Vagina (tissue), 2 donors: ENCODE measurements at places on chromosomes 3 and 15.

GRCh38 chr15:56001471-56002078 lies 8.2 kb upstream of the NEDD4 start:
- no peaks in the 10 kb centered on the region for H3K36me3 ChIP-seq
- H3K4me3 ChIP-seq = no peak overlapping the region

GRCh38 chr3:197125636-197126035 lies 96.0 kb upstream of the MELTF start:
- no peaks in the 10 kb centered on the region for H3K36me3 ChIP-seq
- DNase-seq = no peak
- H3K4me1 ChIP-seq = no peaks in the 10 kb centered on the region
- no peaks in the 10 kb centered on the region for H3K27me3 ChIP-seq

DNA sequence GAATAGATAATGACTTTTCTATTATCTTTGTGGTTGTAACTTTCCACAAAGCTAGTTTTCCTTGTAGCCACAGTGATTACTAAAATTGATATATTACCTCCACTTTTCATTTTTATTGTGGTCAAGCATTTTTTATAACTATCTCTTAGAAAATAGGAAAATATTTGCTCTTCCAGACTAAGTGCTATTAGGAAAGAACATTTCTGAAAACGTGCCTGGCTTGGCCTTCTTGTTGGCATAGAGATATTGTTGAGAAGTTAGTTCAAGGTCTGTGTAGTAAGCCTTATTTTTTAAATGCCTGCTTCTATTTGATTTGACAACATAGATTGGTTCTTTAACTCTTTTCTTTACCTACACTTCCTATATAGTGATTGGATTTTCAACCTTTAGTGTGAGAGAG lies 101.7 kb downstream of the IL1RAP start:
- H3K4me1 ChIP-seq = no peaks in the 10 kb centered on the region
- no peaks in the 10 kb centered on the region for H3K27me3 ChIP-seq
- no peaks in the 10 kb centered on the region for H3K36me3 ChIP-seq
- H3K27ac ChIP-seq = no peak overlapping the region

DNA sequence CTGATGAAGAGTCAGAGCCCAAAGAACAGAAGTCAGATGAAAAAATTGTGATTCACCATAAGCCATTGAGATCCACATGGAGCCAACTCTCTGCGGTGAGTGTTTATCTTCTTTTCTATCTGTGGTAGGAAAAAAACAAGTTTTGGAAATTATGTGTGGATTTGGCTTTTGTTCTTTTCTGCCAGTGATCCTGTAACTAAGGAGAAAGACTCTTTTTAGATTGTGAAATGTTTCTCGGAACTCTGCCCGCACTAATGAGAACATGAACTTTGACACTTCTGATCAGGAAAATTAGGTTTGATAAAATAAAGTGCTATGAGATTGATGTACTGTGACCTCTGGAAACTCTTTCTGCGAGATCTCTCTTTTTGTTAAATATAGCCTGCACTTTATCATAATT lies 8.4 kb downstream of the ARHGEF26 start:
- H3K27ac ChIP-seq = no peak overlapping the region
- H3K36me3 ChIP-seq = peaks cover 3% of the 10 kb centered on the region
- H3K4me1 ChIP-seq = peaks cover 26% of the 10 kb centered on the region
- no peak overlapping the region for H3K4me3 ChIP-seq
- no peaks in the 10 kb centered on the region for H3K27me3 ChIP-seq

DNA sequence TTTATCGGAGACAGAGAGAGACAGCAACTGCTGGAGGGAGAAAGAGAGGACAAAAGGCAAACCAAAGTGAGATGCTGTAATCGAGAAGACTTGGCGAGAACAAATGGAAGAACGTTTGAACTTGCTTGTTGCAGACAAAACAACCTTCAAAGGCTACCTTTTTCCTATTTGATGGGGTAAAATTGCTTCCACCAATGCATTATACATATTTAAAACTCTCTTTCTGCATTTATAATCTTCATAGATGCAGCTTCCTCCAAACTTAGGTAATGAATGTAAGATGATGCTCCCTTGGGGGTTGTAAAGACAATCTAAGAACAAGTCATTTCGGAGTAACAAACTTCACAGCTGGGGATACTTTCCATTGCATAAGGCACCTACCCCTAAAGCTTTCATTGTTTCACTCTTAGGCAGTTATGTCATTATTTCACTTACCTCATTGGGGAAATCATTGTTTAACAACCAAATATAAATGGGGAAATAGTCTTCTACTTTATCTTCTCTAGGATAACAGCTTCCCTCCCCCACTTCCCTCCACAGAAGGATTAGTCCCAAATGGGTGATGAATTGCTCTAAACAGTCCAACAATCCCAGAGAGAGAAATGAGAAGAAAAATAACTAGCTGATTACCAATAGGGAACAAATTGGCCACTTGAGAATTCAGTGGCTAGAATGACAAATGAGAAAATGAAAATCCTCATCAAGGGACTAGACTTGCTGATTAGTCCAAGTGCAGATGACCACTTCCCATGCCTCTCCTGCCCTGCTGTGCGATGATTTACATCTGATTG lies 269.8 kb upstream of the ADAMTS9 start:
- H3K27ac ChIP-seq = no peak overlapping the region
- H3K27me3 ChIP-seq = no peaks in the 10 kb centered on the region
- no peak for DNase-seq
- H3K36me3 ChIP-seq = no peaks in the 10 kb centered on the region
- H3K4me3 ChIP-seq = no peak overlapping the region

DNA sequence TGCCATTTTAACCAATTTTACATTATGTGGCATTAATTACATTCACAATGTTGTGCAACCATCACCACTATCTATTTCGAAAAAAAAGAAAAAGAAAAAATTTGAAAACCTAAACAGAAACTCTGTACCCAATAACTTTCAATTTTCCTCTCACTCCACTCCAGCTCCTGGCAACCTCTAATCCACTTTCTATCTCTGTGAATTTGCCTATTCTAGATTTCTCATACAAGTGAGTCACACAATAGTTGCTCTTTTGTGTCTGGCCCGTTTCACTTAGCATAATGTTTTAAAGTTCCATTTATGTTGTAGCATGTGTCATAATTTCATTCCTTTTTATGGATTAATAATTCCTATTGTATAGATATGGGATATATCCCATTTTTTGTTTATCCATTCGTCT lies 53.3 kb upstream of the TBC1D5 start:
- no peaks in the 10 kb centered on the region for H3K4me1 ChIP-seq
- no peaks in the 10 kb centered on the region for H3K27me3 ChIP-seq
- no peak for DNase-seq
- no peak overlapping the region for H3K27ac ChIP-seq
- H3K36me3 ChIP-seq = no peaks in the 10 kb centered on the region
- no peak overlapping the region for H3K4me3 ChIP-seq

- H3K36me3 ChIP-seq = no peaks in the 10 kb centered on the region
- no peak for DNase-seq
- H3K4me3 ChIP-seq = no peak overlapping the region
Measured at GRCh38 chr3:141015481-141015880, 35.7 kb upstream of the SPSB4 start.

DNA sequence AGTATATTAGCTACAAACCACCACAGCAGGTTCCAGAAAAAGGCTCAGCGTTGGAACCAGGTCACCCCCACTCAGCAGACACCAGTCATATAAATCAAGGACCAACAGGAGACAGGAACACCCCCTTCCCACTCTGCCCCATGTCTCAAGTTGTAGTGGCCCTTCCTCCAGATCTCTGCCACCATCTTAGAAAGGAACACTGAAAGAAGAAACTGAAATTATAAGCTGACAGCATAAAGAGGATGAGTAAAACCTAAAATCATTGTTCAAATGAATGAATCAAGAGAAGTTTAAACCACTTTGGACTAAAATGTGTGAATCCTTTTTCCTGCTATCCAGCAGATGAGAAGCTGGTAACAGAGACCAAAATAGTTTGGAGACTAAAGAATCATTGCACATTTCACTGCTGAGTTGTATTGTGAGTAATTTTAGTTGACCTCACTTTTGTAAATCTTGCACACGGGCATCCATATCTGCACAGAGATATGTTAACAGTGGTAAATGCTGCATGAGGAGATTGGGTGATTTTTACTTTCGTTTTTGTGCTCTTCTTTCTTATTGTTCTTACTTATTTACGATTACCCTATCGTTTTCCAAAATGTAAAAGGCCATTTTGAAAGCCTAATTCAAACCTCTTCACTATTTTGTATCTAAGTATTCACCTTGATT lies 19.8 kb downstream of the CCR3 start:
- H3K27ac ChIP-seq = no peak overlapping the region
- DNase-seq = no peak
- H3K36me3 ChIP-seq = no peaks in the 10 kb centered on the region
- no peaks in the 10 kb centered on the region for H3K4me1 ChIP-seq
- H3K27me3 ChIP-seq = no peaks in the 10 kb centered on the region

DNA sequence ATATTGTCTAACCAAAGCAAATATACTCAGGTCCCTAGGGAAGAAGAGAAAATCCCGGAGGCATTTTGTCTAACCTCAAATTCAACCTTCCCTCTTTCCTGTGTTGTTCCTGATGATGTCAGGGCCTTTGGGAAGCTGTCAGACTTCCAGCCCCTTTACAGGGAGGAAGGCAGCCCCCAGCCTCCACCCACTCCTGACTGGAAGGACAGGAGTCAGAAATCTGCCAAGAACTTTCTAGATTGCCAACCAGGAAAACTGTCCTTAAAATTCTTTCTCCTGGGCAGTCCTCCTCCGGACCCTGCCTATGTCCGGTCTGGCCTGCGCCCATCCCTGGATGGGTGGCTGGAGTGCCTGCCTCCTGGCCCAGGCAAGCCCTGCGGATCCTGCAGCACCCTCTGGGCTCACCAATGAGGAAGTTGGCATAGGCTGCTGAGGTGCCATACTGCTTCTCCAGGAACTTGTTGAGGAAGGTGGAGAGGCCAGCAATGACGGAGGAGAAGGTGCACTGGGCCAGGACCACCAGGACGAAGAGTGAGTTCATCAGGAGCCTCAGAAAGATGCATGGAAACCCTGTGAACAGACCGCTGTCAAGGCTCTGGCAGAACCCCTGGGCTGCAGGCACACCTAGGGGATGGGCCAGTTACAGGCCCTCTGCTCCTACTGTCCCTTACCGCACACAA lies 52.6 kb upstream of the RAB6B start:
- peaks cover 22% of the 10 kb centered on the region for H3K4me1 ChIP-seq
- H3K27ac ChIP-seq = no peak overlapping the region
- no peaks in the 10 kb centered on the region for H3K27me3 ChIP-seq
- no peaks in the 10 kb centered on the region for H3K36me3 ChIP-seq
- H3K4me3 ChIP-seq = no peak overlapping the region

DNA sequence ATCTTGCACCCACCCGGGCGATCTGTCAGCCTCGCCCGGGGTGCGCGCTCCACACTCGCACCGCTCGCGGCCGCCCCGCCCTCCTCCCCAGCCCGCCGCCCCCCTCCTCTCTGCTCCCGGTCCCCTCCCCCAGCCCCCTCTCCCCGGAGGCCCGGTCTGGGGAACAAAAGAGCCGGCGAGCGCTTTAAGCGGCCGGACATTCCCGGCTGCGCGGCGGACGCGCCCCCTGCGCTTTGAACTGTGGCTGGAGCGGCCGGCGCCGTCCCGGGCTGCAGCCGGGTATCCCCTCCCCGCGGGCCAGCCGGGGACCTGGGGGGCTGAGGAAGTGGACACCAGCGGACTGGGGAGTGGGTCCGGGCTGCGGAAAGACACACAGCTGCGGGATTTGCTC lies at the start of gene IGDCC3:
Gene IGDCC3, minus strand, starts transcription at position 27 of the 391 bp plus-strand sequence. CDS start 214 bp downstream, outside the sequence.
- H3K36me3 ChIP-seq = no peaks in the 10 kb centered on the region
- H3K4me1 ChIP-seq = peaks cover 20% of the 10 kb centered on the region
- H3K27me3 ChIP-seq = no peaks in the 10 kb centered on the region
- no peak for DNase-seq
- peak within 1 kb of the TSS; percentile 71 for H3K4me3 ChIP-seq

- no peaks in the 10 kb centered on the region for H3K27me3 ChIP-seq
- H3K36me3 ChIP-seq = no peaks in the 10 kb centered on the region
- peaks cover 20% of the 10 kb centered on the region for H3K4me1 ChIP-seq
- peak overlapping the region; percentile 24 for H3K27ac ChIP-seq
Measured at GRCh38 chr15:47293466-47294162, 423.7 kb upstream of the SEMA6D start.

DNA sequence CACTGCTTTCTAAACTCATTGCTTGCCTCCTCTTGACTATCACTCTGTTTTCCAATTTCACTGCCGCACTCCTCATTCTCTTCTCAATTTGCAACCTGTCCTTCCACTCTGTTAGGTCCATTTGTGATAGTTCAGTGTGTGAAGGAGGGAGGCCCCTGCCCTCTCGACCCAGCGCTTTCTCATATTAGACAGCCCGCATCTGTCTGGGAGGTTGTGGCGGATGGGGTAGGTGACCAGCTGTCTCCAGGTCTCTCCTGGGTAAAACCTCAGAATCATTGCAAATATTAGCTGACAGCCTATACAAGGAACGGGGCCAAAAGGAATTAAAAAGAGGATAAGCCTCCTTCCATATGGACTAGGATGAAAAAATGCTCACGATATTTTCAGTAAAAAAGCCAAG lies 358.3 kb downstream of the SHQ1 start:
- no peak overlapping the region for H3K27ac ChIP-seq
- no peaks in the 10 kb centered on the region for H3K36me3 ChIP-seq
- DNase-seq = no peak
- H3K27me3 ChIP-seq = no peaks in the 10 kb centered on the region
- no peak overlapping the region for H3K4me3 ChIP-seq
- H3K4me1 ChIP-seq = peaks cover 31% of the 10 kb centered on the region

- no peaks in the 10 kb centered on the region for H3K36me3 ChIP-seq
- DNase-seq = no peak
- no peaks in the 10 kb centered on the region for H3K27me3 ChIP-seq
Measured at GRCh38 chr15:100931143-100931890, 12.2 kb downstream of the LRRK1 start.

GRCh38 chr3:109021556-109021955 lies 67.9 kb upstream of the GUCA1C start:
- no peak for DNase-seq
- no peak overlapping the region for H3K27ac ChIP-seq
- H3K27me3 ChIP-seq = no peaks in the 10 kb centered on the region
- H3K4me3 ChIP-seq = no peak overlapping the region

- DNase-seq = no peak
- no peaks in the 10 kb centered on the region for H3K27me3 ChIP-seq
- H3K36me3 ChIP-seq = no peaks in the 10 kb centered on the region
- H3K27ac ChIP-seq = no peak overlapping the region
Measured at GRCh38 chr3:171658841-171659240, 151.4 kb downstream of the PLD1 start.

- no peak overlapping the region for H3K4me3 ChIP-seq
- H3K27ac ChIP-seq = peak overlapping the region; percentile 53
- peaks cover 9% of the 10 kb centered on the region for H3K4me1 ChIP-seq
- no peaks in the 10 kb centered on the region for H3K36me3 ChIP-seq
Measured at GRCh38 chr3:14902719-14903118, 44.7 kb upstream of the NR2C2 start.

GRCh38 chr3:184175981-184176376 lies 1.3 kb downstream of the AP2M1 start:
- peaks cover 55% of the 10 kb centered on the region for H3K36me3 ChIP-seq
- DNase-seq = no peak
- no peaks in the 10 kb centered on the region for H3K27me3 ChIP-seq
- peaks cover 33% of the 10 kb centered on the region for H3K4me1 ChIP-seq

GRCh38 chr15:35466476-35466875 lies 79.5 kb downstream of the DPH6 start:
- H3K4me1 ChIP-seq = no peaks in the 10 kb centered on the region
- H3K27me3 ChIP-seq = no peaks in the 10 kb centered on the region
- no peak overlapping the region for H3K4me3 ChIP-seq
- no peaks in the 10 kb centered on the region for H3K36me3 ChIP-seq
